ENCODE measurements at places on chromosomes 1 and 21. TPM values are rescaled to one million over a fixed set of nuclear protein-coding genes. Genes with fewer than 3 reads are reported as not detected.

DNA sequence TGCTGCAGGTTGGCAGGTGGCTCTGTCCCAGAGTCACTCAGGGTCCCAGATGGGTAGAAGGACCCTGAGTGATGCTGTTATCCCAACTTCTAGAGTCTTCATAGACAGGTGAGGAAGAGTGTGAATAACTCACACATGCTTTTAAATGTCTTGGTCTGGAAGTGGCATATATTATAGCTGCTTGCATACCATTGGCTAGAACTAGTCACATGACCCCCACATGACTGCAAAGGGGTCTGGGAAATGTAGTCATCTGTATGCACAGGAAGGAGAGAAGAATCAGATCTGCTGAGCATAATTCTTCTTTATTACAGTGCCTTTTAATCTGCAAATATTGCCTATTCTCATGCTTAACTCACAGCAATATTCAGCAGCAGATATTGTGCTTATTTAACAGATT lies 28.2 kb upstream of the KLHDC7A start:
- DNase-seq, result peak; percentile 47

- peak; percentile 53 for DNase-seq
Measured at GRCh38 chr1:231194843-231195516, 33.1 kb downstream of the TRIM67 start.

Gene GFI1
- 2.2 TPM for total RNA-seq

Gene SPATA21
- total RNA-seq, result not detected

Gene MYCL
- total RNA-seq, result 0.40 TPM
